ENCODE measurements at places on chromosomes 2 and 18. TPM values are rescaled to one million over a fixed set of nuclear protein-coding genes. Genes with fewer than 3 reads are reported as not detected.

GPR45 gene
- not detected for total RNA-seq

PROC gene
- total RNA-seq: not detected

ASB18 gene
- not detected for total RNA-seq

ACOXL gene
- not detected for total RNA-seq

PLEK gene
- not detected for total RNA-seq

Data from subcutaneous preadipocyte (primary cell).